ENCODE measurements at places on chromosomes 2 and 18.

- no peak for DNase-seq
These were observed 84.7 kb downstream of the GLI2 start for GRCh38 chr2:120820263-120820952.

- DNase-seq: no peak
These were observed 222.0 kb upstream of the RAB6C start for GRCh38 chr2:129757366-129757914.

GRCh38 chr18:75244351-75245313 lies 34.0 kb downstream of the TSHZ1 start:
- no peak for DNase-seq

DNA sequence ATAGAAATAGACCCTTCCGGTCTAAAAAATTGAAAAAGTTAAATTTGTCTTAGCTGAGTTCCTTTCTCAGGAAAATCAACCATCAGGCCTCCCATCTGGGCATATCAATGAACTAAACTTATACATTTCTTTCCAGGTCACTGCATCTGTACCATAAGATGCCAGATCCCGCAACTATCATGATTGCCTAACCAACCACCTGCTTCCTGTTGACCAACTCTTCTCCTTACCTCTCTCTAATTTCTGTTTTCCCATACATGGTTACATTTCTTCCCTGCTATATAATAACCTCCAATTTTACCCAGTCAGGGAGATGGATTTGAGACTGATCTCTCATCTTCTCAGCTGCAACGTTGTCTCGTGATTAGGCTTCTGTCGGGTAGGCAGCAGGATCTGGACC lies 228.7 kb downstream of the FSIP2 start:
- no peak for DNase-seq

DNA sequence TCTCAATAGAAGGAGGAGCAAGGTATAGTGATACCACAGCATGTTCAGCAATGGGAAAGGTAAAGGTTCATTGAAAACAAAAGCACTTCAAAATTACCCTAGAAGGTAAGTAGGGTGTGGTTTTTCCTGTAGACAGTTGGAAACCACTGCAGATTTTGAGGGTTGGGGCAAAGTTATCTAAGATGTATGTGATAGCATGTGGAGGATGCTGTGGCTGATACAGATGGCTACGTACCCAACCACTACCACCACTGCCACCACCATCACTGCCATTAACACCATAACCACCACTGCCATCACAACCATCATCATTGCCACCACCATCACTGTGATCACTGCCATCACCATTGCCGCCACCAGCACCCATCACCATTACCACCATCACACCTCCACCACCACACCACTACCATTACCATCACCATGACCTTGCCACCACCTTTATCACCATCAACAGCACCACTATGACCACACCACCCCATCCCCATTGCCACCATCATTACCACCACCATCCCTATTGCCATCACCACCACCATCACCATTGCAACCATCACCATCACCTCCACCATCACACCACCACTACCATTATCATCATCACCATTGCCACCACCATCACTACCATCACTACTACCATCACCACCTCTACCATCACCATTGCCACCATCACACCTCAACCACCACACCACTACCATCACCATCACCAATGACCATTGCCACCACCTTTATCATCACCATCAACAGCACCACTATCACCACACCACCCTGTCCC lies 3.7 kb downstream of the TMSB10 start:
- no peak for DNase-seq

- DNase-seq: no peak
These were observed 32.9 kb downstream of the INO80C start for GRCh38 chr18:35464831-35465279.

DNA sequence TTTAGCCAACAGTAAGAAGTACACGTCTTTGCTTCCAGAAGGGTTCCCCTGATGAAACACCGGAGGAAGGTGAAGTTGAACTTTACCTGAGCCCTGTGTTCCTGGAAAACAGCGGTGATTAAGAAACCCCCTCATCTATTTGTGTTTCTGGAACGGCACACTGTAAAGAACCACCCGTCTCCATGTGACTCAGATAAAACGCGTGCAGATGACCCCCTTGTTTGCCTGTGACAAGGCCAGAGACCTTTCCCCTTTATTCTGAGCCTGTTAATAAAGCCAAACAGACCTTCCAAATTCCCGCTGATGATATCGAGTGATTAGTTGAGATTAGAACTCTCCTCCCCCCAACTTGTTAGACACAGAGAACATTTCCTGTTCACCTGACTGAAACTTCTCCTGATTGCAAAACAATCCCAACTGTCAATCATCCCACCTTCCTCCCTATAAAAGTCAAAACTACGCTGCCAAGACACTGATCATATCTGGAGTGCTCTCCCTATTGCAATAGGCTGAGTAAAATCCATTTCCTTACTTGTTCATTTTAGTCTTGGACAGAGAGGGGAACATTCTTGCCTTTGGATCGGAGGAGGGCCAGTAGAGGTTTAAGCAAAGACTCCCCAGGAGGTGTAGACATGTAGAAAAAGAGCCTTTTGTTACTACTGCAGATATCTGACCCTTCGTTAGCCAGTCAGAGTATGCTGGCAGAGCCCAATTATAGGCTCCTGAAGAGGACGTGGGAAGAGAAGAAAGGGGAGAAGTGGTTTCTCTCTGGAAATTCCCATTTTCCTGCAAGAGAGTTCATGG lies 914 bp upstream of the IWS1 start:
- no peak for DNase-seq
